T1000 (cell line): ENCODE measurements at places on chromosomes 4 and X.

- DNase-seq = no peak
Measured at GRCh38 chr4:143289370-143289769, 47.3 kb upstream of the GAB1 start.

- DNase-seq = no peak
Measured at GRCh38 chr4:79087071-79087470, 147.8 kb upstream of the PAQR3 start.

- DNase-seq = no peak
Measured at GRCh38 chrX:30228526-30228925, 1.9 kb upstream of the MAGEB3 start.

DNA sequence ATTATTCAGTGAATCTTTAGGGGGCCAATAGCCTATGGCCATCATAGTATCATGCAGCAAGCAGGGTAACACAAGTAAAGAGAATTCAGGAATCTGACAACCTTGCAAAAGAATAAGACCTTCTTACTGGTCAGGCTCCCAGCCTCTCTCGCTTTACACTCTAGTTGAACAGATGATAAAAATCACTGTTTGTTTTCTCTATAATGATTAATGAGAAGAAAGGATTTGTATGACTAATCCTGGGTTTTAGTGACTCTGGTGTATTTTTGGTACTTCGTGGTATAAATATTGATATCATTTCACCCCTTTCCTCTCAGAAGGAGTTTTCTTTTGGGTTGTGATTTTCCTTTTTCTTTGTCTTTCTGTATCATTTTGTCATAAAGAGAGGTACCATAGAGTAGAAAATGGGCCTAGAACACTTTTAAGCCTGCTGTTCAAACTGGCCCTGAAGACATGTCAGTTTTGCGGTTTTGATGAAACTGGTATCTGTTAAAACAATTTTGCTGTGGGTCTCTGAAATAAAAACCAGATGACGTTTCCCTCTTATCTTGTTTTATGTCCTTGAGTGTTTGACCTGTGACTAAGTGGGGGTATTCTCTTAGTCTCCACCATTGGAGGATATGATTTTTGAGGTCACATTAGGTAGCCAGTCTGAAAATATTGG, 294.9 kb upstream of the TBX22 start:
- DNase-seq = no peak

DNA sequence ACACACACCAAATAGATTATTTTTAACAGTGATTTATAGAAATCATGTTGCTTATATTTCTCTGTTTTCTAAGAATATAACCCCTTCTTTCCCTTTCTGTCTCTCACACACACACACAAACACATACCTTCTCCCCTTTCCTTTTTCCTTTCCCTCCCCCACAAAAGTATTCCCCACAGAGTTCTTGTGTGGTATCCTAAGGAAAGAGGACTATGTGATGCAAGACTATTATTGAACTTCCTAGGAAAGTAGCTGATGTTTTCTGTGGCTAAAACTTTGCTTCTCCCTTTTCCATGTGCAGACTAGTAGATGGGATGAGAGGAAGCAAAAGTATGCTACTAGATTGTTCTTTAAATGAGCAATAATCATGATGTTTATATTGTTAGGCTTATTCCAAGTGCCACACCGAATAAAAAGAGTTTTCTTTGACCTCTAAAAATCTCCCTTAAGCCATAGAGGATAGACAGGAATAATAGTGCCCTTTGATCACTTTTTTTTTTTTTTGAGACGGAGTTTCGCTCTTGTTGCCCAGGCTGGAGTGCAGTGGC, 38.7 kb downstream of the CPEB2 start:
- no peak for DNase-seq

GRCh38 chr4:122997463-122998101, 75.2 kb upstream of the NUDT6 start:
- no peak for DNase-seq

DNA sequence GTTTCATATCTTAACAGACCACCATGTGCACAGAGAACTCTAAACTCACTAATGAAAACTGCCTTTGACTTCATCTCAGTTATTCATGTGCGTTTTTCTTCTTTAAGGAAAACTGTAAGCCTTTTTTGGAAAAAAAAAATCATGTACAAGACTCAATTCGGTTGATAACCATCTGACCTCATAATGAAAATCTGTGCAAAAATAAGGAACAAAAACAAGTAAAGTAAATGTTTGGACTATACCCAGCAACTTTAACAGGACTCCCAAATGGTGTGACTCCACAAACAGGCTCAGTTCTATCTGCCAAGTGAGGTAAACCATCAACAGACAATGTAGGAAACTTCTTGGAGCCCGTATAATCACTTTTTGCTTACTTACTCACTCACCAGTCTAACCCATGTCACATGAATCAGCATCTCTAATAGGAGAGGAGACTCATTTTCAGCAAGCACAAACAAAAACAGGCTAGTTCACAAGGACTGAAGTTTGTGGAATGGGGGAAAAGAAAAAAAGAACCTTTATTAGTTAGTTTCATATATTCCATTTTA, 9.3 kb downstream of the APOO start:
- no peak for DNase-seq

DNA sequence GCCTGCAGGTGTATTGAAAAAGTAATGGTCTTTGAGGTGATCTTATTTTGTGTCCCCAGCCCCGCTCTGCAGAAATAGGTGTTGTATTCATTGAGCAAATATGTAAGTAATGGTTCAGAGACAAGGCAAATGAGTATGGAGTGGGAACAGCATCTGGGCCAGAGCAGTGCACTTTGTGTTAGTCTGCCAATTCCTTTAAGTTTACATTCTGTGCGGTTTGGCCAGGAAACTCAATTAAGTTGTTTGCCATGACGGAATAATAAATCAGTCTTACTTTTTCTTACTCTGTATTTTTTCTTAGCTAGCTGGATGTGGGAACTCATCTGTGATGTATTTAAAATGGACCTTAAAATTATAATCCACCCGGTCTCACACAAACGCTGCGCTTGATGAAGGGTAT, 12.6 kb downstream of the DCLK2 start:
- DNase-seq = no peak

- DNase-seq = no peak
Measured at GRCh38 chrX:99663136-99663535, 746.9 kb downstream of the PCDH19 start.

GRCh38 chr4:85448906-85449890, 25.8 kb upstream of the ARHGAP24 start:
- no peak for DNase-seq

GRCh38 chrX:10749113-10749512, 128.7 kb upstream of the MID1 start:
- DNase-seq = peak; percentile 17

DNA sequence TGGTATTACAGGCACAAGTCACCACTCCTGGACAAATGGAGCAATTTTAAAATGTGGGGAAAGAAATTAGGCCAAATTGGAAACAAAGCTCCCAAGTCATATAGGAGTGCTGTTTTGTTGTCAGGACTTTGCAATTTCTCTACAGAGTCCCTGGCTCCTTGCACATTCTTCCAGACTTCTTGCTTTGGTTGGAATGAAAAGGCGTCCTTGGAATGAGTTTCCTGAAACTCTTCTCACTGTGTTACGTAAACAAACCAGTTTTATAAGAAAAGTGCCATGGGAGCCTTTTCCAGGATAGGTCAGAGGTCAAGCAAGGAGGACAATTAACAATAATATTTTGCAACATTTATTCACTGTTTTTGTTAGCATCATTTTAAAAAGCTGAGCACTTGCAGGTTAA, 32.4 kb upstream of the KIT start:
- no peak for DNase-seq

GRCh38 chr4:28221536-28221935, 1360.9 kb downstream of the STIM2 start:
- DNase-seq = no peak

DNA sequence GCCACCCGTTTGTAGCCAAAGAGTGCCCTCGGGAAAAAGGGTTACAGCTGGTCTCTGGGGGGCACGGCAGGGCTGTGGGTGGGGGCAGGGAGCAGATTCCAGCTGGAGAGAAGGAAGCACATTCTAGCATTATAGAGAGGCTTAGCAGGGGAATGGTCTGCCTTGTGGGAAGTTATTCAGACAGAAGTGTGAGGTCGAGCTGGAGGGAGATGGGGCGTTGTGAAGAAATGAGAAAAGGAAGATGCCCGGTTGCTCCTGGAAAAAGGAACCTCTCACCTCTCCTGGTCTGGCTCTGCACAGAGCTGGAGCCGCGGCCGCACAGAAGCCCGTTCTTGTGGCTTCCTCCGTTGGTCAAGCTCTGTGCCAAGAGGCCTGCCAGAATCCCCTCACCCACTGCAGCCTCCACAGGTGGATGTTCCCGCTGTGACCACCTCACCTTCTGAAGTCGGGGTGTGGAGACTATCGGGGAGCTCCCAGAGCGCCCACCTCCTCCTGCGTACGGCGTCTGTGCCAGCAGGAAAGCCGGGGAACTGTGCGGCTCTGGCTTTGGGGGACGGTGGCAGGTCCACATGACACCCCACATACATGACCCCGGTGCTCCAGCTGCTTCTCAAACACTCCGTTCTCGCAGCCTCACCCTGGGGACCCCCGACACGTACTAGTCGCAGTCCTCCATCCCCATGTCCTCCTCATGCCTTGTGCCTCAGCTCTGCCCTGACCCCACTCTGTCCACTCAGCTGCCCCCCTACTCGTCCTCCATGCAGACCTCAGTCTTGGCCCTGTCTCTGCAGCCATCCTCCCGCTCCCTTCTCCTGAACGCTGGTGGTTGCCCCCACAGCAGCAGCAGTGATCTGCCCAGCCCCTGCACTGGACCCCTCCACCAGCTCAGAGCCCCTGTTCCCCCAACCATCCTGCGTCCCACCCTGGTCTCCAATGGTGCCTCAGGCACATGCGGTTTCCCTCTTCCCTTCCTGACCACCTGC, 52.2 kb upstream of the HGFAC start:
- DNase-seq = no peak

GRCh38 chr4:38873290-38873944, 5.8 kb downstream of the FAM114A1 start:
- no peak for DNase-seq

GRCh38 chr4:77852892-77853495, 9.6 kb upstream of the MRPL1 start:
- no peak for DNase-seq

DNA sequence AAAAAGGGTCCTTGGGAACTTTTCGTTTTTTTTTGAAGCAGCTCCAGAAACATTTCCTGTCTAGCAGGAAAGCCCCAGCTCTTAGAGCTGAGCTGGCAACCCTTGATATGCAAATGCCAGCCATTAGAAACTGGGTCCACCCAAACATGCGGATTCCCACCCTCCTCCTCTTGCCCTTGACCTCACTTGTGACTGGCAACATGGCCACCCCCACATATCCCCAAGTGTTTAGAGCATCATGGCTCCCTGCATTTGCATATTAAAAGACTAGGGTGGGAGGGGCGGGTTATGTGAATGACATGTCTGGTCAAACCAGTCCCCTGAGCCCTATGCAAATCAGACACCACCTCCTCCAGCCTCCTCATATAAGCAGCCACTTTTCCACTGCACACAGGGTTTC, 671.1 kb downstream of the FAT4 start:
- no peak for DNase-seq

DNA sequence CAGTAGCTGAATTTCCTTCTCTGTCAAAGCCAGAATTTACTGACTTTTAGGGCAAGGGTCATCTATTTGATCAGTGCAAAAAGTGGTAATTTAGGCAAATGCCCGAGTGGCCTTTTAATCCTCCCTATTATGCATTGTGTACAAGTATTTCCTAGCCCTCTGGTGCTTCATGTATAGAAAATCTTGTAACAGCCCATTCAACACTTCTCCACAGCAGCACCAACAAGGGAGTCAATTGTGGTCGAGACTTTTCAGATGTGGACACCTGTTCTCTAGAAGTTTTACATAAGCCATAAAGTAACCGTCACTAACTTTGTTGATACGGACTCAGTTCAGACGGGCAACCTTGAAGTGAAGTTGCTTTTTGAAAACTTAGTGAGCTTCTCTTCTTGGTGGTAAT, 50.9 kb upstream of the FHDC1 start:
- no peak for DNase-seq

GRCh38 chr4:152524427-152524826, 11.5 kb downstream of the FBXW7 start:
- DNase-seq = no peak

GRCh38 chr4:137694138-137694537, 161.8 kb upstream of the PCDH18 start:
- DNase-seq = no peak
